ENCODE measurements at places on chromosomes 2 and 18.

DNA sequence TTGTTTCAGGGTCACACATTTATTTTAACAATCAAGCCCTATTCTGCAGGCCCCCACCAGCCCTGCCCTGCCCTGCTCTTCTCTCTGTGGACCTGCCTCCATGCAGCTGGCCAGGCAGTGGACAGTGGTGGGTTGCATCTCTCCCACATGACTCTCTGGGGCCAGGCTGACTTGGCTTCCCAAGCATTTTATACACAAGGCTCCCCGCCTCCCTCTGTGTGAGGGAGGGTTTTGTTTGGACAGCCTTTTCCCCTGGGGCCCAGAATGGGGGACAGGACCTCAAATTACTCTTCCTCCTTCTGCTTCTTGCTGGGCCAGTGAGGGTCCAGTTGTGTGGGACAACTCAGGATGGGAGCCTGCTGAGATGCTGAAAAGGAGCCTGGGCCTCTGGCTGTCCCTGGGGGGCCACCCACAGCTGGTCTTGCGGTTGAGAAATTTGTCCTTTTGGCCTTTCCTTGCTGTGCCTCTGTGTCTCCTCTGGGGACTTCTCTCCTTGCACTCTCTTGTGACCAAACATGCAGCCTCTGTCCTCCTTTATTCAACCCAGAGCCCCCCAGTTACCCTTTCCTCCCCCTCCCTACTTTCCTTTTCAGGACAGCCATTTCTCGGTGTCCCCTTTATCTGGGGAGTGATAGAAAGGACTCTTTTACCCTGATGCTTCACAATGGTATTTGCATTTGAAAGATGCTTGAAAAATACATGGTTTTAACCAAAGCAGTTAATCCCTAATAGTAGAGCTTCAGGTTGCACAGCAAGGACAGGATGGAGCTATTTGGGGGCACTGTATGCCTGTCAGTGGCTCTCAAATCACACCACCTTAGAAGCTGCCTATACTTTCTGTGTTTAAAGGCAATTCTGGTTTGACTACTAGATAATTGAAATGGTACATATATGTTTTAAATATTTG is 151.1 kb downstream of the FHOD3 start:
- no peak for DNase-seq

- no peak for DNase-seq
These were observed 123.5 kb downstream of the MBD2 start for GRCh38 chr18:54100920-54101470.

- DNase-seq = no peak
These were observed 4.1 kb downstream of the SERTAD2 start for GRCh38 chr2:64649626-64650025.

DNA sequence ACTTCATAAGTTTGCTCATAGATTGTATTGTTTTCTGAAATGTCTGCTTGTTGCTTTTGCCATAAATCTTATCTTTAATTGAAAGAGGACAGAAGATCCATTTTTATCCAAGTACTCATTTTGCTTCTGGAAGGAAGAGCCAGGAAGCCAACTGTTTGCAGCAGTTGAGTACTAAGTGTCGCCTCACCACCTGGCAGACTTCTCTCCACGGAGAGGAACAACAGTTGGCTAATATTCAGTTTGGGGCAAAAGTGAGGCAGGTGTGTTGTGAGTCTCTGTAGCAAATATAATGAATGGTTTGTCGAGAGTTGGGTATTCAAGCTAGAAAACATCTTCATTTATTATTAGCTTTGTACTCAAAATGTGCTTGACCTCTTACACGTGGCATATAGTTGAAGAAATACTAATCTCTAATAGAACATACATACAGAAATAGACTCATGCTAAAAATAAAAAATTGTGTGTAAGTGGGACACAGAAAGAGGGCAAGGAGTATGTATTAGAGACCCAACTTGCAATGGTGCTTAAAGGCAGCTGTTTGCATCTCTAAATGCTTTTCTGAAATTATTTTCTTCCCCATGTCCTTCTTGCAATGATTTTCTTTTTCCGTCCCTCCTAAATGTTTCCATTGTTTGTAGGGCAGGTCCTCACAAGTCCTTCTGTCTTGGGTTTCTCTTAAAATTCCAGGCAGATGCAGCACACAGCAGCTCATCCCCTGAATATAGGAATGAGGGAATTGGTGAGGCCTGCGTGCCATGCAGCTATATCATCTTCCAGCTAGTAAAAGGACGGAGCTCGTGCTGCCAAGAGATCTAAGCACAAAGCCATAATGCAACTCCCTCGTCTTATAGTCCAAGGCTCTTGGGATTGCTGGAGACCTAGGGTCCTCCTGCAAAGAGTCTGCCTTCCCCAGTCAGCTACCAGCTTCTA is 44.8 kb upstream of the MAP3K20 start:
- DNase-seq = no peak

DNA sequence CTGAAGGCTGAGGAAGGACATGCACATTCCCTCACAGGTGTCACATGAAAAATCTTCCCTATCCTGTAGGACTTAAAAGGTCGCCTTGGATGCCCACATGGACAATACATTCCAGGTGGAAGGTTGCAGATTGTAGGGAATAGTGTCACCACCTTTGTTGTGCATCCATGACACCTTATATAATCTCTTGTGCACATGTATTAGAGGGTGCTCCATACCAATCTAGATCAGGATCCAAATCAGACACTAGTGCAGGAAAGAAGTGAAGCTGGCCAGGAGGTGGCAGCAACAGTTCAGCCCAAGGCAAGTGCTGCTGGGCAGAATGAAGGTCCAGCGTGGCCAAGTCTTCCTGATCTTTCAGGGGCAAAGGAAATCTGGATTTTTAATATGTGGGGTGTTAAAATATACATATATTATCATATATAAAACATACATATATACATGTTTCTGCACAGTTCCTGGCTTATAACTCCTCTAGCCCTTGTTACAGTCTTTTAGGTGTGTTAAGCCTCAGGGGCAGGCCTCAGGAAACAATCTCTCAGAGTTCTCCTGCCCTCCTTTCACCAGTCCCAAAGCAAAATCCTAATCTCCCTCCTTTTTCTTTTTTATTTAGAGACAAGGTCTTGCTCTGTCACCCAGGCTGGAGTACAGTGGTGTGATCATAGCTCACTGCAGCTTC is 16.6 kb downstream of the NIF3L1 start:
- peak; percentile 69 for DNase-seq

DNA sequence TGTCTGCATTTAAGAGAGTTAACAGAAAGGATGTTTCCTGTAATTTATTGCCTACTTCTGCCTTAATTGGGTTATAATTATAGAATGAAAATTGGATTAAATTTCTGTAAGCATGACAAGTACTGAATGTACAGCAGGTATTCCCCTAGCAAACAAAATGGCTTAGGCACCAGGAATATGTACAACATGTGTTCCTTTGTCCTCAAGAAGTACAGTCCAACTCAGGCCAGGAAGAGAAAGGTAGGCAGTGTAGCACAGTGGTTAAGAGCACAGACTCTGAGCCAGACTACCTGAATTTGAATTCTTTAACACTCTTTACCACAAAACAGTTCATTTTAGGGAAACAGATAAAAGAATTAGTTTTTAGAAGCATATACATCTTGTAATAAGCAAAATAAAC is 43.1 kb downstream of the COX7A2L start:
- DNase-seq = no peak

- no peak for DNase-seq
These were observed 1.7 kb upstream of the FZD5 start for GRCh38 chr2:207771421-207771820.

DNA sequence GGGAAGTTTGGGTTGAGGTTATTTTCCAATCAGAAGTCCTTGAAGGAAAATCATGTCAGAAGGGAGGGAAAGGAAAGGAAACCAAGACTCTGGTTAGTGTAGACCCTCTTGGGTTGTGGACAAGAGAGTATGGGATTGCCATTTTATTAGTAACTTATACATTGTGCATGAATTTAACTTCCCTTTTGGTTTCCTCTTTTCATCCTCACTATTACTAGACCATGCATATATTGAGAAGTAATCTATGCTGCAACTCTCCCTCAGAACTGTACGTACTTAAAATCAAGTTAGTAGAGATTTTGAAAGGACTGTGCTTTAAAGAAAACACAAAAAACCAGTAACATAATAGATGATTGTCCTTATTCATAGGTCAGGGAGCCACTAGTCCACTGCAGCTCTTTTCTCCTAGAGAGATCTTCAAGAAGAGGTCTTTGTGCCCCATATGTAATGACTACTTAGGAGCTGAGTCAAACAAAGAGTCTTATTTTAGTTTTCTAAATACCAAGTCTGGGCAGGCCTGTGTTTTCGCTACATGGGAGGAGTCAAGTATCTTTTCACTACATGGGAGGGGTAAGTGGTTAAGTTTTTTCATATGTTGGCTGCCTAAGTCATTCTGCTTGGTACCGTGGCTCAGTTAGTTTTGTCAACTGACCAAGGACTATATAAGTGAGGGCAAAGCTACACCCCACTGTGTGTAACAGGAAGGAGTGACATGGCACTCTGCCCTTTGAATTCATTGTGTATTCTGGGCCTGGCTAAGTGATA is 25.2 kb upstream of the FAM117B start:
- DNase-seq = no peak

DNA sequence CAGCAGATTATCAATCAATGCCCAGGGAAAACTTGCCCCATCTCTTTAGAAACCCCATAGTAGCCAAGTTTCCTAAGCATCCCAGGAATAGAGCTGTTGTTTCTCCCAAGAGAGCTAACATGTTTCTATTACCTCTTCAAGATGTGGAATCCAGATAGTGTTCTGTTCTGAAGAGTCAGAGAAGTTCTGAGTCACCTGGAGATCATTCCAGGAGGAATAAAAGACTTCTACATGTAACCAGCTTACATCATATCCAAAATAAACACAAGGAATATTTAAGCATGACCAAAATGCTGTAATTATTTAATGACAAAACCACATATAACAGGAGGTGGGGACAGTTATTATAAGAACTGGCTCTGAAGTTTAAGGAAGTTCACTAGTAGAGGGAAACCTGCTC is 51.0 kb upstream of the GORASP2 start:
- peak; percentile 30 for DNase-seq

DNA sequence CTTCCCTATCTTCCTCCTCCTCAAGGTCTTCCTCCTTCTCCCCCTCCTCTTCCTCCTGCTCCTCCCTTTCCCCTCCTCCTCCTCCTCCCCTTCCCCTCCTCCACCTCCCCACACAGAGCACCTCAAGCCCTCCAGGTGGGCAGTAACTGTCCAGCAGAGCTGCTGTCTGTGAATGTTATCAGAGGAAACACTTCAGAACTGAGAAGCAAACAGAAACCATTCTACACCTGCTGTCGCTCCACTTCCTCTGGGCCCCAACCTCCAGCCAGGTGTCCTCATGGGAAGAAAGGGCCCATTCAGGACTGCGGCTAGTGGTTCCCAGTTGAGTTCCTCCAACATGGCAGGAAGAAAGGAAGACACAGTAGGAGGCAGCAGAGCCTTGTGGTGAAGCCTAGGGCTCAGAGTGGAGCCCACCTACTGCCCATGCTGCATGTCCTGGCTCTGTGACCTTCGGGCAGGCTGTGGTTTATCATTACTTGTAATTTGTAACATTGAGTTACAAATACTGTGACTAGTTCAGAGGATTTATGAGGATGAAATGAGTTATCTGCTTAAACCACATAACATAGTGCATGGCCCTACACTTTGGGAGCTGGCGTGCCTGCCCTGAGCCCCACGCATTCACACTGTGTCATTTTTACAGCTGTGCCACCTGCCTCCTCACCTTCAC is 165.9 kb upstream of the ID2 start:
- no peak for DNase-seq

GRCh38 chr2:226362980-226363379 is 436.6 kb downstream of the IRS1 start:
- peak; percentile 47 for DNase-seq

- DNase-seq = peak; percentile 25
These were observed 31.2 kb upstream of the STAT1 start for GRCh38 chr2:191045141-191045540.

DNA sequence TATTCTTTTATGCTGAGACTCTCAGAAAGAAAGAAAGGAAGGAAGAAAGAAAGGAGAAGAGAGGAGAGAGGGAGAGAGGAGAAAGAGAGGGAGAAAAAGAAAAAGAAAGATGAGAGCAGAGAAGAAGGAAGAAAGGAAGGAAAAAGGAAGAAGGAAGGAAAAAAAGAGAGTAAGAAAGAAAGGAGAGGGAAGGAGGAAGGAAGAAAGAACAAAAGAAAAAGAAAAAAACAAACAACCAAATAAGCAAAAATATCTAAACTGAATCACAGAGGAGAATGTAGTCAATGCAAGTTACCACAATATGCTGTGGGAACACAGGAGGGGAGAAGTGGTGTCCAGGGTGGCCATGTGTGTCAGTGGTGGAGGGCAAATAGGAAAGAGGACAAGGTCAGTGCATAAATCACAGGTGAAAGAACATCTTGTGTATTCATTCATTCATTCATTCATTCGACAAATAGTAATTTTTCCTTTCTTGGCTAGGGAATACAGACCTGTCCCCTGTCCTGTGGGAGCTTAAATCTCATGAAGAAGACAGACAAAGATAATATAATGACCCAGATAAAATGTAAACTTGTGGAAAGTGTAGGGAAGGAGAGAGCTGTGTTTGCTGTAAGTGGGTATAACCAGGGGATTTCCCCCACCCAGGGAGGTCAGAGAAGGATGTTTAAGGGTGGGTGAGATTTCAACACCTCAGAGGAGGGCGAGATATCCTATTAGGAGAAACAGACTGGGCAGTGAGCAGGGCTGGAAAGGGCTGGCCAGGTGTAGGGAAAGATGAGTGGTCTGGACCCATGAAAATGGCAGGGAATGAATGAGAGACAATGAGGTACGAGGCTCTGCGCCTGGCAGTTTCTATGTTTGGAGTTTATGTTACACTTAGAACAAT is 50.7 kb downstream of the IL1R2 start:
- no peak for DNase-seq

DNA sequence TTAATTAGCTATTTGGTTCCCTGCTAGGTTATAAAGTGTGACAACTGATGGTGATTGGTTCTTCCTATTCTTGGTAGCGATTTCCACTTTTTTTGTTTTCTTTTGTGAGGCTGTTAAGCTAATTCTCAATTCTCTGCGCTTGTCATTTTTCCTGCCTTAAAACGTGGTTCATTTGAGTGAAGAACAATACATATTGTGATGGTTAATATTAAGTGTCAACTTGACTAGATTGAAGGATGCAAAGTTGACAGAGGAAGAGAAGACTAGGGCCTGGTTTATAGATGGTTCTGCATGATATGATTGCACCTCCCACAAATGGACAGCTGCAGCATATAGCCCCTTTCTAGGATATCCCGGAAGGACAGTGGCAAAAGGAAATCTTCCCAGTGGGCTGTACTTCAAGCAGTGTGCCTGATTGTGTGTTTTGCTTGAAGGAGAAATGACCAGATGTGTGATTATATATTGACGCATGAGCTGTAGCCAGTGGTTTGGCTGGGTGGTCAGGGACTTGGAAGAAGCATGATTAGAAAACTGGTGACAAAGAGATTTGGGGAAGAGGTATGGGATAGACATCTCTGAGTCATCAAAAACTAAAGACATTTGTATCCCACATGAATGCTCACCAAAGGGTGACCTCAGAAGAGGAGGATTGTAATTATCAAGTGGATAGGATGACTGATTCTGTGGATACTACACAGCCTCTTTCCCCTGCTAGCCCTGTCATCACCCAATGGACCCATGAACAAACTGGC is 39.4 kb upstream of the ZNF804A start:
- no peak for DNase-seq

DNA sequence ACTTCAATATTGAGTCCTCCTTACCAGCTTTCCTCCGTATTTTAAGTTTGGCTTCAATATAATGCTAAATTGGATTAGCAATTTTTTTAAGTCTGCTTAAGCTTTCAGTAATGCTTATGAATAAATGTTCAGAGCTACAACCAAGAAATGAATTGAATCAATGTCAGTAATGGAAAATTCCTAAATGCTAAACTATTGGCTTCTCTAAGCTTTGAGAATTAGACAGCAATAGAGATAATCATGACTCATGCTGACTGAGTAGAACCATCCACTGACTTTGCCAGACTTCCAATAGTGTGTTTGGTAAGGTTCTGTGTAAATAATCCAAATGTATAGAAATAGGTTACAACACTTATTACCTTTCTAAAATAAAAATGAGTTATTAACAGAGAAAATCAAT is 8.9 kb upstream of the PDE1A start:
- DNase-seq = peak; percentile 34

All from HFFc6 (cell line).